ENCODE measurements at places on chromosomes 3 and 15. TPM values are rescaled to one million over a fixed set of nuclear protein-coding genes. Genes with fewer than 3 reads are reported as not detected.

ESYT3 gene
- 0.44 TPM for total RNA-seq

HTR3E gene
- not detected for total RNA-seq

ISL2 gene
- not detected for total RNA-seq

XIRP1 gene
- total RNA-seq, result not detected

ANKUB1 gene
- not detected for total RNA-seq

ZFAND6 gene
- 155 TPM for total RNA-seq

UBA5 gene
- 29.7 TPM for total RNA-seq

SCAMP5 gene
- total RNA-seq, result 3.6 TPM

THAP10 gene
- total RNA-seq, result 2.1 TPM

KNG1 gene
- not detected for total RNA-seq

UROC1 gene
- total RNA-seq, result not detected

TM4SF4 gene
- not detected for total RNA-seq

REC114 gene
- not detected for total RNA-seq

SNTN gene
- total RNA-seq, result not detected

ITPKA gene
- total RNA-seq, result not detected

PYGO1 gene
- total RNA-seq, result 4.3 TPM

TPRG1 gene
- total RNA-seq, result 36.0 TPM

LRTM1 gene
- not detected for total RNA-seq

All from subcutaneous adipose tissue (tissue), 4 donors.